EL (cell line): ENCODE measurements at places on chromosomes 11 and 22.

DNA sequence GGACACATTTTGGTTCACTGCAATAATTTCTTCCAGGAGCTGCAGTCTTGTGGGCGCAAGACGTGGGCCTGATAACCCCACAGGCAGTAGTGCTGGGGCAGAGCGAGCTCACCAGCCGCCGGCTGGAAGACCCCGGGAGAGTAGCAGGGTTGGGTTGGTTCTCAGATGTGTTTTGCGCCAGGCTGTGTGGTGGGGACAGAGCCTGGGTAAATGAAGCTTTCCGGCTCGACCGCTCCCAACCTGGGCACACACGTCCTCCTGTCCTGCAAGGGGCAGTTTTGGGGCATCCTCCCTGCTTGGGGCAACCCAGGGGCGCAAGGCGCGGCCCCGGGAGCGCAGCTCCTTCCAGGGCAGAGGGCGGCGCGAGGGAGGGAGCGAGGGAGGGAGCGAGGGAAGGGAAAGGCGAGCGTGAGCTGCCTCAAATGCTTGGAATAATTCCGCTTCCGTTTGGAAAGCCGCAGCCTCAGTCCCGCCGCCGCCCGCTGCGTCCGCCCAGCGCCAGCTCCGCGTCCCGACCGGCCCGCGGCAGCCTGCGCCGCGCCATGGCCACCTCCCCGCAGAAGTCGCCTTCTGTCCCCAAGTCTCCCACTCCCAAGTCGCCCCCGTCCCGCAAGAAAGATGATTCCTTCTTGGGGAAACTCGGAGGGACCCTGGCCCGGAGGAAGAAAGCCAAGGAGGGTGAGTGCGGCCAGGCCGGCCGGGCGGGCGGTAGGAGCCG is at the start of gene PARVA:
TSS of gene PARVA (plus strand) at position 466 of the 718 bp plus-strand sequence. CDS start at position 543, 77 bp downstream.
- DNase-seq = peak; percentile 90

GRCh38 chr22:39291523-39291922 is 27.9 kb downstream of the RPL3 start:
- DNase-seq = no peak

- DNase-seq = no peak
Observed at GRCh38 chr11:9774109-9774508, 110.2 kb downstream of the SWAP70 start.

- DNase-seq = no peak
Observed at GRCh38 chr11:57792060-57792541, 30.5 kb downstream of the CTNND1 start.

DNA sequence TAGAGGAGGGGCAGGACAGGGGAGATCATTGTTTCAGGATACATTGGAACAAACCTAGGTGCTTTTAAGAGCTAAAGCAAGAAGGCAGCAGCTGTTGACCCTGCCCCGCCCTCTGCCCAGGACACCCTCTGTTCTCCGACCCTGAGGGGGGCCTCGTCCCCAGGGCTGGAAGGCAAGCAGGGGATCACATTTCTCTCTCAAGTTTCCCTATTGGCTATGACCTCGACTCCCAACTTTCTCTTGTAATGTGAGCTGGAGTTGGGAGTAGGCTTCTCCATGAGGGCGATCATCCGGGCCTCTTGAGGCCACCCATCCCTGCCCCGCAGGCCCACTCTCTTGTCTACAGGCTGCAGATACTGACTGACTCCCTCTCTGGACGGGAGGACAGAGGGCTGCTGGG is 37.7 kb downstream of the DSCAML1 start:
- DNase-seq = no peak

DNA sequence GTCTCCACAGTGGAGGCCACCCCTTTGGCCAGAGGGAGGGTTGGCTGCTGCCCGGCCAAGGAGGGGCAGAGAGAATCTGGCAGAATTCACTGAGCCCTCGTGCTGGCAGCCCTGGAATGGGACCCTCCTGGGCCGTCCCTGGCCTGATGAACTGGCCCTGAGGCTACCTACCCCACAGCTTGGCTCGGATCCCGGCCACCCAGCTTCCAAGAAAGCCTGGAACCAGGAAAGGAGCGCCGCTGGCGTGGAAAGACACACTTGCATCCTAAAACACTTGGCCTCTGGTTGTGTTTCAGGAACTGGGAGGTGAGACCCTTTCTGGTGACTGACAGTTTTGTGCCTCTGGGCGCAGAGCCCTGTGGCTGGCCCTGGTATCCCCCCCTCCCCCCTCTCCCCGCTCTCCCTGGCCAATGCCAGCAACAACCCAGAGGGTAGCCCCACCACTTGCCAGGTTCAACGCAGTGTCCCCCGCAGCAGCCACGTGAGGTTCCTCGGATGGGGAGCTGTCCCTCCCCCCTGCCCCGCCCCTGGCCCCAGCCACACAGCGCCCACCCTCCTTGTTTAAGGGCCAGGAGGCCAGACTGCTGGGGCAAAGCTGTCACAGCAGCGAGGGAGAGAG is 693 bp downstream of the NFAM1 start:
- no peak for DNase-seq

GRCh38 chr11:32231909-32232493 is 141.1 kb downstream of the RCN1 start:
- DNase-seq = peak; percentile 35

- peak; percentile 86 for DNase-seq
Observed at GRCh38 chr11:102177974-102178631, 67.9 kb downstream of the YAP1 start.

DNA sequence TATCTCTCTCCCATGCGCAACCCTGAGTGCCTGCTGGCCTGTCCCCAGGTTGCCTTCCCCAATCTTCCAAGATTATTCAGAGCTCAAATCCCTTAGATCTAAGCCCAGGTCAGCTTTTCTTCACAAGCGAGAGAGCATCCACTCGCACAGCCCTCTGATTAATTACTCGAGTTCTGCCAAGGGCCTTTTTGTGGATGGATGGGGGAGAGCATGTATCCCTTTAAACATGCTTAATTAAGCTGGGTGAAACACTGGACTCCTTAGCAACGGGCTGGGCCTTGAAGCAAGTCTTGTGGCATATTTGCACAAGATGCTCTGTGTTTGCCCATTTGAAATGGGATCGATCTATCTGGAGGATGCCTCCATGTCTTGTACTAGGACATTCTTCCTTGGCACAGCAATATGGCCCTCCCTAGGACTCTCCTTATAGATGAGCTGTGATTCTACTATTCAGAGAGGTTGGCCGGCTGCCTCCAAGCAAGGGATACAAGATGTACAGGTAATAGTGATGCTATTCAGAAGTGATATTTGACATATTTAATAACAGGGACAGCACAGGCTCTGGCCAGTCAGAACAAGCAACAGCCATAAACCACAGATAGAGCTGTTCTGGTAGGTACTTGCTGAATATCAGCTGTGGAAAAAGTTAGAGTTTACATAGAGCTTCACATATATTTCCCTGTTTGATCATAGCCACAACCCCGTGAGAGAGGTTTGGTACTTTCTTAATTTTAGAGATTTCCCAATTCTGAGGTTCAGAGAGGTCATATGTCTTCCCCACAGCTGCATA is 125.6 kb downstream of the CSNK2A3 start:
- DNase-seq = no peak

- DNase-seq = peak; percentile 6
Observed at GRCh38 chr11:66789097-66789890, 53.9 kb upstream of the RCE1 start.

- DNase-seq = no peak
Observed at GRCh38 chr22:20966883-20967696, at the start of gene AIFM3. Gene AIFM3 (plus strand): TSS chr22:20967255. CDS start chr22:20967945, 690 bp downstream.

GRCh38 chr11:118846181-118846935 is 37.3 kb upstream of the CXCR5 start:
- DNase-seq = no peak

GRCh38 chr11:71235719-71236118 is 16.7 kb downstream of the SHANK2 start:
- DNase-seq = no peak

DNA sequence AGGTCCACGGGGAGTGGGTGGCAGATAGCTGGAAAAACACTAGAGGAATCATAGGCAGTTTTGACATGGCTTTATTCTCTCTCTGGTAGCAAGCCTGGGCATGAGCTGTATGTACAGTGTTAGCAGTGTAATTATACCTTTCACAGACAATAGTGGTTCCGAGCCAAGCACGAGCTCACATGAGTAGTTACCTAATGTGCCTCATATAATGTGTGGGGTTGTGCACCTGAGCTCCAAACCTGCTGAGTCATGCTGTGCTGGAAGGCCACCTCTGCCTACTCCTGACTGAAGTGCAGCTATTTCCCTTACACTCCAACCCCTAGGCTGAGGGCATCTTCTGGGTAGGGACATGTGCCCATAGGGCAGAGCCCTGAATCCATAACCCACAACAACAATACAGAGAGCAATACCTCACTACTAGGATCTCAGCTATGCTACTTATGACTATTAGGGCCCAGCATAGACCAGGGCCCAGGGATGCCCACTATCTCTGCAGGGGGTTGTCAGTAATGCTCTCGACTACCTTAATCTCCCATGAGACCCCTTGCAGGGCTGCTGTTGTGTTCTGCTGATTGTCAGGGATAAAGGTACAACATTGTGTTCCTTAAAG is 432.1 kb downstream of the DYNC2H1 start:
- DNase-seq = no peak

DNA sequence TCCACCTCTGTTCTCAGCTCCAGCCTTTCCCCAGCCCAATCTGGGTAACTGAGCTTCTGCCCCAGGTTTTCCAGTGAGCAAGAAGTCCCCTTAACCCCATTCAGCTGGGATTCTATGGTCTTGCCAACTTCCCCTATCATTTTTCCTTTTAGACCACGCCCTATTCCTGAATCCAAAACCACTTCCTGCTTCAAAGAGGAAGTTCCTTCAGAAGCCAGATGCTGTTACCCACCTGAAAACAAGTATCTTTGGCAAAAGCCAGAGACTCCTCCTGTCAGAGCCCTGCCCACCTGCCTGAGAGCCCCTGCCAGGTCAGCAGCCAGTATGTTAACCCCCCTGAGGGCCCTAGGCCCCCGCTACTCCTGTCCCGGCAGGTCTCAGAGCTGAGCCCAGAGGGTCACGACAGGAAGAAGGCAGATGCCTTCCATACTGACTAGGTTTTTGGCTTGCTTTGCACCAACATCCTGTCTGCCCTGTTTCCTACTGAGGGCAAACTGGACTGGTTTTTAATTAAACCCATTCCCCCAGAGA is 20.3 kb upstream of the MICAL2 start:
- peak; percentile 82 for DNase-seq

- peak; percentile 96 for DNase-seq
Observed at GRCh38 chr11:27718346-27718862, 18.1 kb upstream of the BDNF start.

- DNase-seq = peak; percentile 24
Observed at GRCh38 chr11:5304046-5304445, 2.3 kb upstream of the OR51B4 start.

DNA sequence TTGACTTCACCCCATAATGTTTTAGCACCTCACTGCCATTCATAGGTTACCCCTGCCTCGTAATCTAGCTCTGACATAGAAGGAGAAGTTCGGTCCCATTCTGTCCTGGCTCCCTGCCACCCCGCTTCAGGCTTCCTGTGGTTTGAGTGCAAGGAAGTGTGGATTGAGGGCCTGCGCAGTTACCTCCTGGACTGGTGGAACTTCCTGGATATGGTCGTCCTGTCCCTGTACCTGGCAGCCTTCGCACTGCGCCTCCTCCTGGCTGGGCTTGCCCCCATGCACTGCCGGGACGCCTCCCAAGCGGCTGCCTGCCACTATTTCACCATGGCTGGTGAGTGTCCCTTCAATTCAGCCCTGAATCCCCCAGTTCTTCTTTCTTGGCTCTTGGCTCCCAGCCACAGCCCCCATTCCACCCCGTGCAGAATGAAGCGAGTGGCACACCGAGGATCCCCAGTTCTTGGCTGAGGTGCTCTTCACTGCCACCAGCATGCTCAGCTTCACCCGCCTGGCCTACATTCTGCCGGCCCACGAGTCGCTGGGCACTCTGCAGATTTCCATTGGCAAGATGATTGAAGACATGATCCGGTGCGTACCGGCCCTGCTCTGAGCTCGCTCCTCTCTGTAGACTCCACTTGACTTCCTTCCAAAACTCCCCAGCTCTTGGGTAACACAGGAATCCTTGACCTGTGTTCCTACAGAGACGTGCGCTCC is 15.4 kb downstream of the ART5 start:
- DNase-seq = no peak

- DNase-seq = peak; percentile 72
Observed at GRCh38 chr22:46297151-46297812, 612 bp downstream of the GTSE1 start.

- DNase-seq = no peak
Observed at GRCh38 chr11:3170044-3170755, 5.1 kb upstream of the OSBPL5 start.

DNA sequence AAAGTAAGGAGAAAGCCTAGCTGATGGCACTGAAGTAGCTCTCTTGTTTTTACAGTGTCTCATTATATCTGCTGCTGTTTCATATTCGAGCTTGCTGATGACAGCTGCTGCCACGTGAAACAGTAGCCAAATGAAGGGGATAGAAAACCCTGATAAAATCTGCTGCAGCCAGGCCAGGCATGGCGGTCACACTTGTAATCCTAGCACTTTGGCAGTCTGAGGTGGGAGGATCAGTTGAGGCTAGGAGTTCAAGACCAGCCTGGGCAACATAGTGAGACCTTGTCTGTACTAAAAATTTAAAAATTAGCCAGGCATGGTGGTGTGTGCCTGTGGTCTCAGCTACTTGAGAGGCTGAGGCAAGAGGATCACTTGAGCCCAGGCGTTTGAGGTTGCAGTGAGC is 13.4 kb downstream of the IFT46 start:
- DNase-seq = no peak

DNA sequence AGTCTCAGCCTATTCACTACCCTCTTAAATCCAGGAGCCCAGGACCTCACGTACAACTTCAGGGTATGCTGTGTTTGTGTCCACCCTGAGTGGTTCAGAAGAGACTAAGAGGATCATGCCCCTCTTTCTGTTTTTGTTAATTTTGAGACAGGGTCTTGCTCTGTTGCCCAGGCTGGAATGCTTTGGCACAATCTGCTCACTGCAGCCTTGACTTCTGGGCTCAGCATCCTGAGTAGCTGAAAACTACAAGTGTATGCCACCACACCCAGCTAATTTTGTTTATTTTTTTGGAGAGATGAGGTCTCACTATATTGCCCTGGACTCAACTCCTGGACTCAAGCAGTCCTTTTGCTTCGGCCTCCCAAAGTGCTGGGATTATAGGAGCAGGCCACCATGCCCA is 118.5 kb downstream of the NAT10 start:
- no peak for DNase-seq

- no peak for DNase-seq
Observed at GRCh38 chr11:17952487-17952886, 60.4 kb downstream of the SERGEF start.

DNA sequence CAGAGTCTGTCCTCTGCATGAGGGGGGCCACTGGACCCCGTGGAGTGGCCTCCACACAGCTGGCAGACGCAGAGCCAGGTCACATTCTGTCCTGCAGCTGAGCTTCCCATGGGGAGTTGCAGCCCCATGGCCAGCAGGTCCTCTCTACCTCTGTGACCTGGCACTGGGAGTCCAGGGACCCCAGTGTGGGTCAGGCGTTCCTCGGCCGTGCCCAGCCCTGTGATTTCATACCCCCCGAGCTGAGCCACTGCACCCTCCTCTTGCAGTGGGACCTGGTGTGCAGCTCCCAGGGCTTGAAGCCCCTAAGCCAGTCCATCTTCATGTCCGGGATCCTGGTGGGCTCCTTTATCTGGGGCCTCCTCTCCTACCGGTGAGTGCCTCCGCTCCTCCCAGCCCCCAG is 32.2 kb upstream of the SLC22A12 start:
- DNase-seq = no peak

- DNase-seq = no peak
Observed at GRCh38 chr11:73087730-73088129, 54.4 kb downstream of the FCHSD2 start.

GRCh38 chr11:120108154-120108784 is 29.6 kb downstream of the TRIM29 start:
- peak; percentile 48 for DNase-seq
